ENCODE measurements at places on chromosomes 7 and 10.

GRCh38 chr10:44682507-44682906 is 228.6 kb upstream of the TMEM72 start:
- DNase-seq: no peak

DNA sequence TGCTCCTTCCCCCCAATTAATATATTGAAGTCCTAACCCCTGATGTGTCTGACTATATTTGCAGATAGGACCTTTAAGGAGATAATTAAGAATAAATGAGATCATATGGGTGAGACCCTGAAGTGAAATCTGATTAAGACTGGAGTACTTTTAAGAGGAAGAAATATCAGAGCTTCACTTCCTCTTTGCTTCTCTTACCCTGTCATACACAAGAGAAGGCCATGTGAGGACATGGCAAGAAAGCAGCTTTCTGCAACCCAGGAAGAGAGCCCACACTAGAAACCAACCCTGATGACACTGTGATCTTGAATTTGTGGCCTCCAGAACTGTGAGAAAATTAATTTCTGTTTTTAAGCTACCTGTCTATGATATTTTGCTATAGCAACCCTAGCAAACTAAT is 44.2 kb downstream of the JMJD1C start:
- DNase-seq: no peak

- no peak for DNase-seq
These were observed 255.0 kb upstream of the SP8 start for GRCh38 chr7:21041666-21042065.

GRCh38 chr10:132589681-132590080 is 52.1 kb downstream of the INPP5A start:
- no peak for DNase-seq

GRCh38 chr7:54360075-54360840 is 181.9 kb upstream of the VSTM2A start:
- no peak for DNase-seq

DNA sequence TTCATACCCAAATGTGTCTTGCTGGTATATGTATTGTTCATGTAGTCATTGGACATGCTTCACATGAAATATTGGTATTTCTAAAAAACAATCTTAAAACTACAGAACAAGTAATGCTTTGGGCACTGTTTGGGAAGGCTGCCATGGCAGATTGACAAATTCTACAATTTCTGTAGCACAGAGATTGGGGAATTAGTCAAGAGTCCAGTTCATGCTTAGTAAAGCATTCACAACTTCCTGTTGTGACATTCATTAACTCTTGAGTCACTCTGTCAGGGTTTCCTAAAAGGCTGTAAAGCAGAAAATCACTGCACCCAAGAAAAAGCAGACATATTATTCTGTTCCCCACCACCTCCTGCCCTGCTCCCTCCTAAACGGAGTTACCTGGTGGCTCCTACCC is 398.9 kb downstream of the PHTF2 start:
- peak; percentile 68 for DNase-seq

DNA sequence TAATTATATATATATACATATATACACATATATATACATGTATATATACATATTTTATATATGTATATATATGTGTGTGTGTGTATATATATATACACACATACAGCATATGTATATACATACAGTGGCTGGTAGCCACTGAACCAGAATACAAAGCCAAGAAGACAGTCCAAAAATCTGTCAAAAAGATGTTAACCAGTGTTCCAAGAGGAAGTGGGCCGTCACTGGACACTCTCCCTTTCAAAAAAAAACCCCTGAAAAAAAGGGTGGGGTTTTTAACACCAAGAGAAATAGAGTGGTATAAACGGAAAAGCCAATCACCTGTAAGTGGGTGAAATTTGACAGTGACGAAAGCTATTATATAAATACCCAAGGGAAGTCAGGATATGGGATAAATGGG is 31.1 kb upstream of the C1GALT1 start:
- DNase-seq: no peak

DNA sequence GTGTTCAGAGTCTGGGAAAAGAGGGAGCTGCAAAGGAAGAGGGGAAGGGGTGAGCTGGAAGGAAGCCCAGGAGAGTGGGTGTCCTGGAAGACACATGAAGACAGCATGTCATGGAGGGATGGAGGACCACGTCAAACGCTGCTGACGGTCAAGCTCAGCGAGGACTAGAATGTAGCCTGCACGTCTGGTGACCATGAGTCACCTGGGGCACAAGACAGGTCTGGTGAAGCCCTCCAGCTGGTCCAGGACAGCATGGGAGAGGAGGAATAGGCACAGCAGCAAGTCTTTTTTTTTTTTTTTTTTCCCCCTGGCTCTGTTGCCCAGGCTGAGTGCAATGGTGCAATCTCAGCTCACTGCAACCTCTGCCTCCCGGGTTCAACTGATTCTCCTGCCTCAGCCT is 19.6 kb upstream of the AMZ1 start:
- peak; percentile 33 for DNase-seq
